ENCODE measurements at places on chromosomes 11 and 22. TPM values are rescaled to one million over a fixed set of nuclear protein-coding genes. Genes with fewer than 3 reads are reported as not detected.
A peak's percentile ranks its signal among the peaks of the same experiment; 100 is the strongest.

GRCh38 chr11:86176165-86176884 is 68.2 kb upstream of the EED start:
- DNase-seq, result no peak

- DNase-seq, result no peak
Measured at GRCh38 chr11:45455536-45455935, 169.4 kb upstream of the SYT13 start.

- peak; percentile 78 for DNase-seq
Measured at GRCh38 chr22:50544078-50544745, 1.5 kb upstream of the KLHDC7B start.

DNA sequence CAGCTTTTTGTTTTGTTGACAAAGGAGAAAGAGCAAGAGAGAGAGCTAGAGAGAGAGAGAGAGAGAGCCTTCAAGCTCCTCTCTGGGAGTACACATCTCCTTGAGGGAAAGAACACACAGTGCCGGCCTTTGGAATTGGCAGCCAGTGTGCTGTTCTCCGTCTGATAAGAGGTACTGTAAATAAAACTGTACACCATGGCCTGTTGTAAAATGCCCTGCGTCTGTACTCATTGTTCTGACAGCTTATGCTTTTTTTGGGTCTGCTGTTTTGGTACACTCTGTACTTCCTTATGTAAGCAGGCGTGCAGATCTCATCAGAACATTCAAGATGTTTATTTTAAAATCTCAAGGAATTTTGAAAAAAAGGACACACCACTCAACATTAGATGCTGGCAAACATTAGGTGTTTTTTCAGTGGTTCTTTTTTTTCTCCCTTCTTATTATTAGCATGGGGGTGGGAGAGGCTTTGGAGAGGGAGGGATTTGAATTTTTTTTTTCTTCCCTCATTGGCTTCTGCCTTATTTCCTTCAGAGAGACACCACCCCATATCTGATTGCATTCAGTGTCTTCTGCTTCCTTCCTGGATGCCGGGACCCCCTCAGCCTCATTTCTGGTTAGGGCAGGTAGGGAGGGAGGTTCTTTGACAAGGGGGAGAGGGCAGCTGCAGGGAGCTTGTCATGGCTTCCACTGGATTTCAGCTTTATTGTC is 116.8 kb upstream of the NNMT start:
- peak; percentile 100 for DNase-seq

- DNase-seq, result no peak
Measured at GRCh38 chr11:2444821-2445745, at the start of gene KCNQ1. Gene KCNQ1, plus strand, starts transcription at chr11:2445008. Its CDS starts 91 bp downstream, at chr11:2445099.

DNA sequence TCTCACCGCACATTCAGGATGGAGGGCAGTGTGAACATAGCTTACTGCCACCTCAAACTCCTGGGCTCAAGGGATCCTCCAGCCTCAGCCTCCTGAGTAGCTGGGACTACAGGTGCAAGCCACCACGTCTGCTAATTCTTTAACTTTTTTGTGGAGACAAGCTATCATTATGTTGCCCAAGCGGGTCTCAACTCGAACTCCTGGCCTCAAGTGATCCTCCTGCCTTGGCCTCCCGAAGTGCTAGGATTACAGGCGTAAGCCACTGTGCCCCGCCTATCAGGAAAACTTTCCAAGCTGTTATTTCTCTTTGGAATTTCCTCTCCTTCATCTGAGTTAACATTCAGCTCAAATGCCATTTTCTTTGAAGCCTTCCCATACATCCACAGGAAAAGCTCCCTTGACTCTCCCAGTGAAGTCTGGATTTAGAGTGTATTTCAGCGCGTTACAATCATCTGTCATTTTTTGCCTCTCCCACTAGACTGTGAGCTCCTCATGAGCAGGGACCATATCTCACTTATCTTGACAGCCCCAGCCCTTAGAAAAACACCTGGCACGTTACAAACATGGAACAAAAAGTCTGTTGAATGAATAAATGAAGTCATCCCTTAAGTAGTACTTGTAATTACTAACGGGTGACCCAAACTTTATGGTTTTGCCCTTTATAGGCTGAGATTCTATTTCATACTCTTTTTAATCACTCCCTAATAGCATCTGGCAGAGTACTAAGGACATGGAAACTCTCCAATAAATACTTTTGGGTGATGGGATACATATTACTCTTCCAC is 2.2 kb downstream of the MRTFA start:
- no peak for DNase-seq

DNA sequence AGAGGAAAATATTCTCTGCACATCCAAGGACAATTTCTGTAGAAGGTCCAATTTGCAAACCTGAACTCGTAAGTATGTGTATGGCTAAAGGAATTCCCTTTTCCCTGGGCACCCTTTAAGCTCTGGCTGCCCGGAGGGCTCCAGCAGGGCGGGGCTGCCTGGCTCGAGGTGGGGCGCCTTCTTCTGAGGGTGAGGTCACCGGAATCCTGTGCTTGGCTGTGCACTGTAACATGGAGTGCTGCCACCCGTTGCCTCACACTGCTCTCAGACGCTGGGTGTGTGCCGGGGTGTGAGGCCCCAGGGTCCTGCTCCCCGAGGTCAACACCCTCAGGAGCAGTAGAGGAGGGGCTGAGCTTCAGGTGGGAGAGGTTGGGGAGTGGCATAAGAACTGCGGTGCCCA is 61.5 kb downstream of the SYN3 start:
- peak; percentile 8 for DNase-seq

- DNase-seq, result no peak
Measured at GRCh38 chr11:131618201-131618600, 247.8 kb downstream of the NTM start.

DNA sequence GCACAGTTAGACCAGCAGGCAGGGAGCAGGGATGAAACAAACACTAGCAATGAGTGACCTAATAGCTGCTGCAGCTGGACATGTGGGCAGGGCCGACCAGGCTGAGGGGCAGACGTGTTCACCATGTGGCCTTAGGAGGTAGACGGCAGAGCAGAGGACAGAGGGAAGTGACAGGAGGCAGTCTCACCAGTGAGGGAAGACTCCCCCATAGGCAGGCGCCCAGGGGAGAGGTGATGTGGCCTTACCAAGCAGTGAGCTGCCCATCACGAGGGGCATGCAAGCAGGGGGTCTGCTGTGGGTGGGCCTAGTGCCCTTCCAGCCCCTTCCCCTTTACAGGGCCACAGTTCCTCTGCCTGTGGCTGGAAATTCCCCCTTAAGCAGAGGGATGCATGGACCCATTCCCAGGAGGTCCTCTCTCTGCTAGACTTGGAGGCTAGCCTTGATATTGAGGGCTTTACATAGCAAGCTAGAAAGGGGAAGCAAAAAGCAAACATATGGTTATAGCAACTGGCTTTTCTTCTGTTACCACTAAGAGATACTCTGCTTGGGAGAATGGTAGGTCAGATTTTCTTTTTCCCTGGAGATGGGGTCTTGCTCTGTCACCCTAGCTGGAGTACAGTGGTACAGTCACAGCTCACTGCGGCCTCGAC is 67.6 kb downstream of the MPPED1 start:
- DNase-seq, result no peak

DNA sequence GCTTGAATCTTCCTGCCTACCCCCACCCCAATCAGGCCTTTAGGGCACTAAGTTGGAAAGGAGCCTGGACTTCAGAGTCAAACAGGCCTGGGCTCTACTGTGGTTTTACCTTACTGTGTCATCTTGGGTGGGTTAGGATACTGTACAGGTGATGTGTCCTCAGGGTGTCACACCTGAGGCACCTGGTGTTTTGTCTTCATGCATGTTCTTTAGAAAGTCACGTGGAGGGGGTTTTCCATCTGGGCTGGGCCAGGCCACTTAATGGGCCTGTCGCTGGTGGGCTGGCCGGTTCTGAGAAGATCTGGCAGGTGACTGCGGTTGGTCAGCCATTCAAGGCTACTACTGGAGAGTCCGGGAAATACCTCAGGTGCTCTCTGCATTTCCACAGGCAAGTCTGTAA is 92.6 kb downstream of the SWAP70 start:
- DNase-seq, result no peak

The OR5A2 gene
- total RNA-seq, result not detected

DNA sequence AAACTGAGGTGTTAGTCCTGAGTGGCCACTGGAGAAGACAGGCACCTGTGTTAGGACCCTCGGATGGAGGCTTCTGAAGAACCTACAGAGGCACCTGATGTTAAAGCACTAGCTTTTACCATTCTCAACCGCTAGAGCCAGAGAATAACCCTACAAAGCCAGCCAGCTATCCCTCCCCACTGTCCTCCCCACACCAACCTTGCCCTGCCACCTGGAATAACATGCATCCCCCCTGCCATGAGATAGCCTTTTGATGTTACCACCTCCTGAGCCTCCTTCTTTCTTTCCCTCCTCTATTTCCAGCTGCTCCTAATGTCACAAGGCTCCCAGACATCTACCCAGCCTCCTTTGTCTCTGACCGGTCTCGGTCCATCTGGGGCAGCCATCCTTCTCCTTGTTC is 28.1 kb downstream of the COMMD9 start:
- no peak for DNase-seq

All from fibroblast of villous mesenchyme (primary cell).